ENCODE measurements at places on chromosomes 7 and 10.

DNA sequence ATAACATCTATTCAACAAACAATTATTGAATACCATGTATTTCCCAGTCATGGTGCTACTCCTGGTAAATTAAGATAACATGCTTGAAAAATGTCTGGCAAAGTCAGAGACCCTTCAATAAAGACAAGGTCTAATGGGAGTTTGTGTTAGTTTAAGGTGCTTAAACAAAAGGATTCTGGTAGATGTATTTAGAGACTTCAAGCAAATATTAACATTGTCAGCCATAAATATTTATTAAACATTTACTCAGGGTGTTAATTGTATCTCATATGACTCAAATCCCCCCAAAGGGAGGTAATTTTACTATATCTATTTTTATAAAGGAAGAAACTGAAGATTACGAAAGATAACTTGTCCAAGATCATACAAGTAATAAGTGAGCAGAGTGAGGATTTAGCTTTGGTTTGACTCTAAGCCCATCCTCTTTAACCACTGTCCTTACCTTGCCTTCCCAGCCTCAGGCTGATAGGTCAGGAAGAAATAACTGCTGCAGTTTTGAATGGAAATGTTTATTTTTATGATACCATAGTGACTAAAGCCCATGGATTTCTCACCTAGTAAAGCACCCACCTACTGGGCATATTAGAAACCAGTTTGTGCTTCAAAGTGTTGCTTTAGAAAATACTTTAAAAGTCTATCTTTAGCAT, 215.4 kb downstream of the COBL start:
- no peaks in the 10 kb centered on the region for H3K27me3 ChIP-seq
- H3K4me3 ChIP-seq: no peak overlapping the region

DNA sequence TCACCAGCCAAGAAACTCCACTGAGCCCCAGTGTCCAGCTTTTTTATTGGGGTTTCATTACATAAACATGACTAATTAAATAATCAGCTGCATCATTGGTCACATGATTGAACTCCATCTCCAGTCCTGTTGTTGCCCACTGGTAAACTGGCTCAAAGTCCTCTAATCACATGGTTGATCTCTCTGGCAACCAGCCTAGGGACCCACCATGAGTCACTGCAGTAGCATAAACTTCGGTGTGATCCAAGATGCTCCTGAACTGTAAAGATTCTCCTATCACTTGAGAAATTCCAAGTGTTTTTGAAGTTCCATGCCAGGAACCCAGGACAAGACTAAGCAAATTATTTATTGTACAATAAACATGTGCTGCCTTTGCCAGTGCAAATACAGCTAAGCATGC, 130.4 kb upstream of the AUTS2 start:
- no peaks in the 10 kb centered on the region for H3K27me3 ChIP-seq
- H3K27ac ChIP-seq: no peak overlapping the region
- H3K36me3 ChIP-seq: no peaks in the 10 kb centered on the region
- DNase-seq: no peak

DNA sequence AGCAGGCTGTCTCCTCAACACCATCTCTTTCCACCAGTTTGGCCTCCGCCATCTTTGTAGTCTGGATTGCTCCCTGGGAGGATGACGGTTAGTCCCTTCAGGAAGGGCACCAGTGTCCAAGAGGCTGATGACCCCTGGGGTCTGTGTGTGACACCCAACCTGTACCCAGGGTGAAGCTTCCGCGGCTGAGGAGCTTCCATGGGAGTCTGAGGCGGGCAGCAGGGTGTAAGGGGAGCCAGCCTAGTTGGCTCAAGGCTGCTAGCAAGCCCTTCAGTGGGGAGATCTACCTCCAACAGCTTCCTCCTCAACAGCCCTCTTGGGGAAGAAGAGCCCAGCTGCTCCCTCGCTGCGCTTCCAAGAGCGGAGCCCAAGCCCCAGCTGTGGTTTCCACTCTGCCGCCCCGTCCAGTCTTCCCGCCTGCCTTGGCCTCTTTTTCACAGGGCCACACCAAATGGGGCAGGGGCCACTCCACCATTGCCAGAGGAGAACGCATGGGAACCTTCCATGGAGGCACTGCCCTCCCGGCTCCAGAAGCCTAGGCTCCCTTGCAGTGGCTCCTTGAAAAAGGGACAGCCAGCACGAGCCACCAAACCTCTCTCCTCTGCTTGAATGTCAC, 57.4 kb downstream of the TMEM209 start:
- no peak overlapping the region for H3K4me3 ChIP-seq
- no peak overlapping the region for H3K27ac ChIP-seq
- H3K36me3 ChIP-seq: no peaks in the 10 kb centered on the region
- no peak for DNase-seq

DNA sequence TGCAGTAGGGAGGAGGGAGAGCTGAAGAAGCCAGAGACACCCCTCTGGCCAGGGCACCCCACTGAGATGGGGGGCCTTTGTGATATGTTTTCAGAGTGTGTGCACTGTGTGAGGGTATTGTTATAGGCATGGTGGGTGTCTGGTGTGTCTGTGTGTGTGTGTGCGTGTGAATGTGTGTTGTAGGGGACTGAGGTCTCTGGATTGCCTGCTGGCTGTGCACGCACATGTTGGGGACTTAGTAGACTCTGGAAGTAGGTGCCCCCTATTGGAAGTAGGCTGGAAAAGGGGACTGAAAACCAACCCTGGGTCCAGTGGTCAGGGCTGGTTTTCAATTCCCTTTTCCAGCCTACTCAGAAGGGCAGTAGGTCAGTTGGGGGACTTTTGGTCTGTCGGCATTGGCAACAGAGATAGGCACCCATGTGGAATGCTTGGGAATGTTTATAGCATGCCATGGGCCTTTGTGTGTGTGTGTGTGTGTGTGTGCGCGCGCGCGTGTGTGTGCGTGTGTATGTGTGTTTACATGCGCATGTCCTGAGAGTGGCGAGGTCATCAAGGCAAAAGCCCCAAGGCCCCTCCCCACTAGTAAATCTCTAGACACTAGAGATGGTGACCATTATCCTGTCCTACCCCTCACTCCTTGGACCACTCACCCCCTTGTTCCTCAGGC, 78.8 kb downstream of the HIF1AN start:
- H3K27me3 ChIP-seq: no peaks in the 10 kb centered on the region
- no peaks in the 10 kb centered on the region for H3K36me3 ChIP-seq
- H3K27ac ChIP-seq: no peak overlapping the region

GRCh38 chr10:59245686-59246085, 69.2 kb downstream of the PHYHIPL start:
- no peak overlapping the region for H3K27ac ChIP-seq
- no peaks in the 10 kb centered on the region for H3K36me3 ChIP-seq
- H3K27me3 ChIP-seq: no peaks in the 10 kb centered on the region
- peaks cover 4% of the 10 kb centered on the region for H3K4me1 ChIP-seq

DNA sequence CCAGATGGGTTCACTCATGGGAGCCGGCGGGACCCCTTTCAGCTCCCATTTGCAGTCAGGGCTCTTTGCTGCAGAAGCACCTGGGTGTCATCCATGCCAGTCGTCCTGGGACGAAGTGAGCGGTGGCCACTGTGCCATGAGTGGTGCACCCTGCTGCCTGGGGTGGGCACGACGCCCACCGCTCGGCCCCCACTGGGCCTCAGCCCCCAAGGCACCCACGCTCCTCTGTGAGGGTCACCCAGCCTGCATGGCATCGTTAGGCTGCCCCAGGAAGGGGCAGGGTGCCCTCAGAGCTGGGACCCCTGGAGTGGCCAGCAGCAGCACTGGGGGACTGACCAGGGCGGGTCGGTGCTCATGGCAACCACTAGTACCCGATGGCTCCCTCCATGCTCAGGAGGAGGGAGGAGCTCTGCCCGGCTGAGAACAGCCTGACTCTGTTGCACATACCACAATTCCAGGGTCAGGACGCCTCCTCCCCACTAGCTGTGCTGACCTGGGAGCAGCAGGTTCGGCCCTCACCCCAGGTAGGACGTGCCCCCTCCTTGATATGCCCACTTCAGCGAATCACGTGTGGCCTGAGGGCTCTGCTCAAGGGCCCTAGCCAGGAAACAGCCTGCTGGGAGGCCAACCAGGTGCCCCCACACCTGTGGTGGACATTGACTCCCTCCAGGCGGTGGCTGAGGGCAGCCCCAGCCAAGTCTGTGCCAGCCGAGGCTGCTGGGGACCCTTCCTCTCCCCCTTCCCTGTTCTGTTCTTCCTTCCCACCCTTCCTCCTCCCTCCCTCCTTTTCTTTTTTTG, 28.5 kb upstream of the CFAP46 start:
- H3K4me3 ChIP-seq: no peak overlapping the region
- H3K27ac ChIP-seq: no peak overlapping the region
- DNase-seq: no peak
- H3K4me1 ChIP-seq: no peaks in the 10 kb centered on the region

GRCh38 chr10:94546049-94546900, 687 bp downstream of the HELLS start:
- no peaks in the 10 kb centered on the region for H3K36me3 ChIP-seq
- no peak for DNase-seq
- no peaks in the 10 kb centered on the region for H3K27me3 ChIP-seq
- H3K27ac ChIP-seq: peak overlapping the region; percentile 57
- H3K4me1 ChIP-seq: peaks cover 6% of the 10 kb centered on the region

DNA sequence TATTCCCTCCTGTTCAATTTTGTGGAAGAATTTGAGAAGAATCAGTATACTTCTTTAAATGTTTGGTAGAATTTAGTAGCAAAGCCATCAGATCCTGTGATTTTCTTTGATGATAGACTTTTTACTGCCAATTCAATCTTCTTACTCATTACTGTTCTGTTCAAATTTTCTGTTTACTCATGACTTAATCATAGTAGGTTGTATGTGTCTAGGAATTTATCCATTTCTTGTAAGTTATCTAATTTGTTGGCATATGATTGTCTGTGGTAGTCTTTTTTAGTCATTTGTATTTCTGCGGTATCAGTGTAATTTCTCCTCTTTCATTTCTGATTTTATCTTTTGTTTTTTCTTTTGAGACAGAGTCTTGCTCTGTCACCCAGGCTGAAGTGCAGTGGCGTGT, 87.4 kb downstream of the CCDC3 start:
- no peaks in the 10 kb centered on the region for H3K36me3 ChIP-seq
- H3K27ac ChIP-seq: no peak overlapping the region
- no peak overlapping the region for H3K4me3 ChIP-seq
- no peaks in the 10 kb centered on the region for H3K4me1 ChIP-seq

DNA sequence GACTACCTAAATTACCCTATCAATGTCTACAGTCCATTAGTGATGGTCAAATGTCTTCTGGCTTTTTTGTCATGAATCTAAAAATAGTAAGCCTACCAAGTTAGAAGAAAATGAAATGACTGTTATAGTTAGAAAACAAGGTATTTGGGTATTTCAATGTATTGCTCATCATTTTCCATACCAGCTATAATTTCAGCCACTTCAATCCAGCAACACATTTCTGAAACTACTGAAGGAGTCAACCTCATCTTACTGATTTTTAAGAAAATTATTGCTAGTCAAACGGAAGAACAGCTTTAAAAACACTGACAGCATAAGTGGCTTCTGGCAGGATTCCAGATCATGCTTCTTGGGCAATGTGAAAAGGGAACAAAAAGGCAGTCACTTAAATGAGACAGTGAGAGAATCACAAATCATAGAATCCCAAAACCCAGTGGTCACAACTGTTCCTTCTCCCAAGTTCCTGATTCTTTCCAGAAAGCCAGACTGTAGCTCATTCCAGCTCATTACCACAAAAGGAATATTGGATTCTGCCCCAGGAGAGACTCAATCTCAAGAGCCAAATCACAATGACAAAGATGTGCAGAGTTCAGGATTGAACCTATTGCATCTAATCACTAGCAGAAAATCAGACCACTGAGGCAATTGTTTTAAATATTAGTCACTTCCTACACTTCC, 61.2 kb upstream of the LRRN3 start:
- H3K4me3 ChIP-seq: no peak overlapping the region
- H3K27ac ChIP-seq: no peak overlapping the region
- no peaks in the 10 kb centered on the region for H3K36me3 ChIP-seq
- peaks cover 11% of the 10 kb centered on the region for H3K4me1 ChIP-seq
- DNase-seq: peak; percentile 74

DNA sequence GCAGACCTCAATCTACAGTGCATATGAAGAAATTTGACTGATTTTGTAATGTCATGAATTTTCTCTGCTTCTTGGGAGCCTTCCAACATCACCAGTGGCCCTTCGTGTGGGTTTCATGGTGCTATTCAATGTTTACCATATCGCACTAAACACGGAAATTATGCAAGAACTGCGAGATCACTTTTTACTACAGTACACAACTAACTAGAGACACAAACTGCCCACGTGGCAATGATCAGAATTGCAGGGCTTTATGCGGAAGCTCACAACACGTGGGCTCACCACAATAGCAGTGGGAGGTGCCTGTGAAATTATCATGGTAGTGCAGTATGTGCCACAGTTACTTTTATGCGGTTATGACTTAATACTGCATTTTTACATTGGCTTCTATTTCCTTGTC, 449.7 kb upstream of the KLF6 start:
- H3K4me3 ChIP-seq: no peak overlapping the region
- DNase-seq: no peak
- no peak overlapping the region for H3K27ac ChIP-seq

- H3K4me1 ChIP-seq: no peaks in the 10 kb centered on the region
- no peaks in the 10 kb centered on the region for H3K36me3 ChIP-seq
- DNase-seq: no peak
- H3K27me3 ChIP-seq: no peaks in the 10 kb centered on the region
- no peak overlapping the region for H3K4me3 ChIP-seq
Measured at GRCh38 chr7:30879139-30880124, 32.2 kb upstream of the AQP1 start.

- H3K27me3 ChIP-seq: no peaks in the 10 kb centered on the region
- no peaks in the 10 kb centered on the region for H3K4me1 ChIP-seq
- no peak for DNase-seq
- no peak overlapping the region for H3K27ac ChIP-seq
Measured at GRCh38 chr7:11768263-11768662, 63.7 kb downstream of the THSD7A start.

DNA sequence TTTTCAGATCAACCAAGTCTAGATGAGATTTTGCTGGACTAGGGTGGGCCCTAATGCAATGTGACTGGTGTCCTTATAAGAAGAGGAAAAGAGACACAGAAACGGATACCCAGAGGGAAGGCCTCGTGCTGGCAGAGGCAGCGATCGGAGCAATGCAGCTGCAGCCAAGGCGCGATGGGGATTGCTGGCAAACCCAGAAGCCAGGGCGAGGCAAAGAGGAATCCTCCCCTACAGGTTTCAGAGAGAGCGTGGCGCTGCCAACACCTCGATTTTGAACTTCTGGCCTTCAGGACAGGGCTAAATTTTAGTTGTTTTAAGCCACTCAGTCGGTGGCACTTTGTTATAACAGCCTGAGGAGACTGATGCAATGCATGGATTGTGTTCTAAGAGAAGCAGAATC, 157.1 kb upstream of the RHEB start:
- no peaks in the 10 kb centered on the region for H3K27me3 ChIP-seq
- no peak overlapping the region for H3K4me3 ChIP-seq
- H3K27ac ChIP-seq: no peak overlapping the region
- no peak for DNase-seq
- H3K36me3 ChIP-seq: no peaks in the 10 kb centered on the region

DNA sequence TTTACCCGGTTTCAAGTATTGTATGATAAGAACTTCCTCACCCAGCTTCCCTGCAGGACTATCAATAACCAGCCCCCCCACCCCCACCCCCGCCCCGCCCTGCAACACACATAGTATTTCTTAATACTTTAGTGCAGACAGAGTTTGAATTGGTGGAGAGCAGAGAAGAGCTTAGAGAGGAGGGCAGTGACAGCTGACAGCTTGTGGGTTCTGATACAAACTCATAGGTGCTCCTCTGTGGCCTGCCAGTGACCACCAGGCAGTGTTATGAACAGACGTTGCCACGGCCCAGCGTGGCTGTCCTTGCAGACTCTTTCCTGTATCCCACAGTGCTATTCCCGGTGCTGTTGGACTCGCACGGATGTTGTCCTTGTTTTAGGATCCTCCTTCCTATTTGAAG, 186.9 kb upstream of the ADO start:
- no peak for DNase-seq
- no peaks in the 10 kb centered on the region for H3K4me1 ChIP-seq
- H3K27ac ChIP-seq: no peak overlapping the region
- H3K4me3 ChIP-seq: no peak overlapping the region

Data from tibial nerve (tissue), 4 donors.